Naive thymus-derived CD4-positive, alpha-beta T cell (primary cell): ENCODE measurements at places on chromosomes 7 and 10.

DNA sequence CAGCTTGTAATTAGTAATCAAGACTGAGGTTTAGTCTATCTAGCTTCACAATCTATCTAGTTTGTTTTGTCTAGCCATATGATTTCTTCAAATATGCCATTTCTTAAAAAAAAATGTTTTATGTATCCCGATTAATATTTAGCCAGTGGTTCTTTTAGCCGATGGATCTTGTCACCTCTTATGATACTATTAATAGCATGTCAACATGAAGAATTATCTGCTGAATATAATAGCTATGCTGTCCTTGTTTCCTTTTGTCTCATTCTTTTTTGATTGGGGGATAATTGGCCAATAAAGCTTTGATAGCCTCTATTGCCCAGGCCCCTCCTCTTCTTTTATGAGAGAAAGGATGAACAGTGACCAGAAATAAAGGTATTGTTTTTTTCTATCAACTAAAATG lies 32.8 kb downstream of the PTEN start:
- no peak overlapping the region for H3K4me3 ChIP-seq
- H3K27ac ChIP-seq = no peak overlapping the region
- peaks cover 4% of the 10 kb centered on the region for H3K4me1 ChIP-seq
- H3K27me3 ChIP-seq = no peaks in the 10 kb centered on the region
- no peaks in the 10 kb centered on the region for H3K36me3 ChIP-seq
- DNase-seq = no peak

GRCh38 chr7:3832199-3832598 lies 531.1 kb downstream of the SDK1 start:
- no peaks in the 10 kb centered on the region for H3K27me3 ChIP-seq
- no peak overlapping the region for H3K27ac ChIP-seq
- no peak for DNase-seq
- H3K4me1 ChIP-seq = no peaks in the 10 kb centered on the region
- H3K4me3 ChIP-seq = no peak overlapping the region

DNA sequence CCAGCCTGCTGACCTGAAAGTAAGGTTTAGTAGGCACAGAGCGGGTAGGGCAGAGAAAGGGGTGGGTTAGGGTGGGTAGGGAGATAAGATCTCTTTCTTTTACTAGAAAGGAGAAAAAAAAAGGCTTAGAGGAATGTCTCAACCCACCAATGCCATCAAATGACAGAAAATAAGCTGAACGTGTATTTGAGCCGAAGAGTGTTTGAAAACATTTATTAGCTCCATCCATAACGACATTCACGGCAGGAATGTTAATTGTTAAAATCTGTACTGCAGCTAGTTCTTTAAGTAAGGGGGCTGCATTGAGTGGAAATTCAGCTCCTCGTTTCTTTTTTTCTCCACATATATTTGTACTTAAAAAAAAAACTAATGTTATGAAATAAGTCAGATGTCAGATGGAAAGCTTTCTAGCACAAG lies 63.7 kb upstream of the ARID5B start:
- DNase-seq = no peak
- no peaks in the 10 kb centered on the region for H3K4me1 ChIP-seq

DNA sequence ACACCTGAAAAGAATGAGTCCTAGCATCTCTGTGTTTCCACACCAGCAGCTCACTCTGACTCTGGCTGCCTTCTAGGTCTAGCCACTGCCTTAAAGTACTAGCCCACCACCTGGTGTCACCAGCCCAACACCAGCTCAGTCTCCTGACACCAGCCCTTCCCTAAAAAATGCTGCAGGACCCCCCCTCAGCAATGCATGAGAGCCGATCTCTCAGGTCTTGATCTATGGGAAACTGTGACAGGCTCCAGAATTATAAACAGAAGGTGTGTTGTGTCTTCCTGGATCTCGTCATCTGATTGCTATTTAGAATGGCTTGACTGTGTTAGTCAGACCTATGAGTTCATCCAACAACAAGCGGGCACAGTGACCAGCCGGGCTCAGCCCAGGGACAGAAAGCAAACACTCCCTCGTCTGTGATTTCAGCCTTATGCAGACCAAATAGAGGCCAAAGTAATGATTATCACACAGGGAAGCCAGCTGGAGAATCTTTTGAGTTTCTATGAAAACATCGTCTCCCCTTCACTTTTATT lies 66.6 kb downstream of the CUBN start:
- peaks cover 6% of the 10 kb centered on the region for H3K4me1 ChIP-seq
- no peaks in the 10 kb centered on the region for H3K27me3 ChIP-seq
- DNase-seq = no peak
- H3K4me3 ChIP-seq = no peak overlapping the region

DNA sequence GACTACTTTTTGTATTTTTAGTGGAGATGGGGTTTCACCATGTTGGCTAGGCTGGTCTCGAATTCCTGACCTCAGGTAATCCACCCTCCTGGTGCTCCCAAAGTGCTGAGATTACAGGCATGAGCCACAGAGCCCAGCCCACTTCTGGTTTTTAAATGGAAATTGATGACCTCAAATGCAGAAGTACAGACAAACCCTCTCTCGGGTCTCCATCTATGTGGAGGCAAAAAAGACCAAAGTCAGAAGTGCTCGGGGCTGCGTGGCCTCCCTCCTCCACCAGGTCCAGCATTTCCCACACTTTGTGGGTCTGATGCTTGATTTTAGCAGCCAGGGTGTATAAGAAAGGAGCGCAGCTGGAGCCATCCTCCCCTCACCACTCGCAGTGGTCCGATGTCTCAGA lies 187.3 kb upstream of the AUTS2 start:
- no peaks in the 10 kb centered on the region for H3K36me3 ChIP-seq
- no peaks in the 10 kb centered on the region for H3K4me1 ChIP-seq
- no peak overlapping the region for H3K27ac ChIP-seq
- H3K27me3 ChIP-seq = no peaks in the 10 kb centered on the region

DNA sequence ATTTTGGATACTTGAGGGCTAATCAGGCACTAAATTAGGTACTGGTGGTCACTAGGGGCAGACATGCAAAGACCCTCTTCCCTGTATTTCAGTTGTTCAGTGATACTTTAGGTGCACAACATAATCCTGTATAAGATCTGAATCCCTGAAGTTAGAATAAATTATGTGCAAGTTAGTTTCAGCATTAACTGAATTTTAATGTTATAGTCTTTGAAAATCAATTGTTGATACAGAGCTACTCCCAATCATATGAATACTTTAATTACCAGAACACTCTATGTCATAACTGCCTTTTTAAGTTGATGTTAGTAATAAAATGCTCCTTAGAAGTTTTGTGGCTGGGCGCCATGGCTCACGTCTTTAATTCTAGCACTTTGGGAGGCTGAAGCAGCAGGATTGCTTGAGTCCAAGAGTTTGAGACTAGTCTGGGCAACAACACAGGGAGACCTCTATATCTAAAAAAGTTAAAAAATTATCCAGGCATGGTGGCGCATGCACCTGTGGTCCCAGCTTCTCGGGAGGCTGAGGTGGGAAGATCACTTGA lies 87.1 kb upstream of the SKAP2 start:
- no peak for DNase-seq
- no peaks in the 10 kb centered on the region for H3K27me3 ChIP-seq
- H3K36me3 ChIP-seq = no peaks in the 10 kb centered on the region
- H3K4me3 ChIP-seq = no peak overlapping the region
- no peak overlapping the region for H3K27ac ChIP-seq

DNA sequence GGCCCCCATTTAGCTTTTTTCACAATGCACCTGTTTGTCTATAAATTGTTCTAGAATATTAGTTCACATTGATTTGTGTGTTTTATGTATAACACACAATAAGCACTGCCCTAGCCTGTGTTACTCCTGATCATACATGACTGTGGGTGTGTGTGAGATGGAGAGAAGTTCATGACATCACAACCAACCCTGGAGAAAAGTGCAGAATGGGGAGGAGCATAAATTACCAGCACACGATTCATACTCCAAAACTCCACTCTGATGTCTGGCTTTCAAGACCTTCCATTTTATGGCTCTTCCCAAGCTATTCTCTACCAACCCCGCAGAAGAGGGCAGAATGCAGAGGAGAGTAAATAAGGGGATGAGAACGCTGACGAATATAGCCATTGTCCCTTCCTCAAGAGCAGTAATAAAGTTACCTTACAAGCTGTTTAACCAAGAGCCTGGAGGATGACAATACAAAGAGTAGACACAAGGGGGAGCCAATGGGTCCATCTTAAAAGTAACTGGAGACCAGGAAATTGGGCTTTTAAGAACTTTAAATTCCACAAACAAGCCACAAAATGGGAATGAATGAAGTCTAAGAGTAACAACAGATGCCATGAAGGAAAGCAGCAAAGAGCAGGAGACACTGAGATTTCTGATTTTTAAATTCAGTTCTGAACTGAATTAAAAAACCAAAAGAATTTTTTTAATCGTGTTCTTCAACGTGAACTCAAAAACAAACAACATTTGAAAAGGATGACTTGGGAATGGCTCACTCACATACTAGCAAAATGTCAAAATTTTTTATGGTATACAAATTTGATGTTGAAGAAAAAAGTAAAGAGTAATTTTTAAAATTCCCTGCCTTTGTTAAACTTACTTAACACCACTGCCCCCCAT lies 159.6 kb downstream of the PARD3 start:
- H3K4me3 ChIP-seq = no peak overlapping the region
- no peaks in the 10 kb centered on the region for H3K4me1 ChIP-seq
- H3K27me3 ChIP-seq = no peaks in the 10 kb centered on the region
- H3K27ac ChIP-seq = no peak overlapping the region
- H3K36me3 ChIP-seq = no peaks in the 10 kb centered on the region
